Purkinje cell (primary cell): ENCODE measurements at places on chromosomes 6 and 20. TPM values are rescaled to one million over a fixed set of nuclear protein-coding genes. Genes with fewer than 3 reads are reported as not detected.

The HDGFL1 gene
- not detected in 2 replicates for polyA plus RNA-seq

The JPH2 gene
- not detected in 2 replicates for polyA plus RNA-seq

The DPM1 gene
- 137 and 146 TPM in 2 replicates for polyA plus RNA-seq

The ZBTB22 gene
- polyA plus RNA-seq, result 0.42 and 1.6 TPM in 2 replicates

The TREM2 gene
- not detected in 2 replicates for polyA plus RNA-seq

The MUC21 gene
- not detected in 2 replicates for polyA plus RNA-seq

The SLA2 gene
- polyA plus RNA-seq, result not detected in 2 replicates
